ENCODE measurements at places on chromosomes 2 and 18.

DNA sequence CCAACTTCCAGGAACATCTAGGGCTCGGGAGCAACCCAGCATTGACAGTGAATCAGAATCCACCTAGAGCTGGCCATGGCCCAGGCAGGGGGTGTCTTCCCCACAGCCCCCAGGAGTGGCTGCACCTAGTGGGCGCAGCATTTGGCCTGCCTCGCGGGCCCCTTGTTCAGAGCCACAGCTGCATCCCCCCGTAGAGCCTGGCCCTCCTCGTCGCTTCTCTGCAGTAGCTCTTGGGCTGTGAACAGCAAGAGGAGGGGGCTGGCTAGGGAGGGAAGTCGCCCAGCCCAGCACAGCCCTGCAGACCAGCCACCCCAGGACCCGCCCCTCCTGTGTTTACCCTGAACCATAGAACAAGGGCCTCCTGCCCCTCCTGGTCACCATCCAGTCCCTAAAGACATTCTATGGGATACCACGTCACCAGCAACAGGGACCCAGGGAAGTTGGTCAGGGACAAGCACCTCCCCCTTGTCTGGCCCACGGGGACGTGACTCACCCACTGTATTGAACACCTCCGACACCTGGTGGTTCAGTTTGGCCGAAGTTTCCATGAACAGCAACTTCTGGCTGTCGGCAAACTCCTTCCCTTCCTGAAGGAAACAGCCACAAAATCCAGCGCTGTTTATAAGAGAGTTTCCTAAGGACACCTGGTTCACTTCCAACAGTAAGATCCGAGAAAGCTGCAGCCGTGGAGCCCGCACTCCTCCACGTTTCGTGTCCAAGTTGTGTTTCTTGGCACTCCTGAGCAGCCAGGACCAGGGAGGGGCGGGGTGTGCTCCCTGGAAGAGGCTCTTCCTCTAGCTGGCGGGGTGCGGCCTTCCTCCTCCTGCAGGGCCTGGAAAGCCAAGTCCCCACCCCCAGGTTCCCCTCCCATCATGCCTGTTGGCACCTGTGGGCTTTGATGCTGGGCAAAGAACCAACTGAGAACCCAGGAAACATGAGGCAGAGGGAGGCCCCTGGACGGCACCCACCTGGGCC is 8.8 kb downstream of the PRLH start:
- no peak for DNase-seq

DNA sequence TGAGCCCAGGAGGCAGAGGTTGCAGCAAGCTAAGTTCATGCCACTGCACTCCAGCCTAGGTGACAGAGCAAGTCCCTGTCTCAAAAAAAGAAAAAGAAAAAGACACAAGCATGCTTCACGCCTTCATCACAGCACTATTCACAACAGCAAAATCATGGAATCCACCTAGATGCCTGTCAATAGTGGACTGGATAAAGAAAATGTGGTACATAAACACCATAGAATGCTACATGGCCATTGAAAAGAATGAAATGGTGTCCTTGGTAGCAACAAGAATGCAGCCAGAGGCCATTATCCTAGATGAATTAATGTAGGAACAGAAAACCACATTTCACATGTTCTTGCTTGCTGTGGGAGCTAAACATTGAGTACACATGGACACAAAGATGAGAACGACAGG is 392.6 kb downstream of the EIPR1 start:
- DNase-seq, result no peak

DNA sequence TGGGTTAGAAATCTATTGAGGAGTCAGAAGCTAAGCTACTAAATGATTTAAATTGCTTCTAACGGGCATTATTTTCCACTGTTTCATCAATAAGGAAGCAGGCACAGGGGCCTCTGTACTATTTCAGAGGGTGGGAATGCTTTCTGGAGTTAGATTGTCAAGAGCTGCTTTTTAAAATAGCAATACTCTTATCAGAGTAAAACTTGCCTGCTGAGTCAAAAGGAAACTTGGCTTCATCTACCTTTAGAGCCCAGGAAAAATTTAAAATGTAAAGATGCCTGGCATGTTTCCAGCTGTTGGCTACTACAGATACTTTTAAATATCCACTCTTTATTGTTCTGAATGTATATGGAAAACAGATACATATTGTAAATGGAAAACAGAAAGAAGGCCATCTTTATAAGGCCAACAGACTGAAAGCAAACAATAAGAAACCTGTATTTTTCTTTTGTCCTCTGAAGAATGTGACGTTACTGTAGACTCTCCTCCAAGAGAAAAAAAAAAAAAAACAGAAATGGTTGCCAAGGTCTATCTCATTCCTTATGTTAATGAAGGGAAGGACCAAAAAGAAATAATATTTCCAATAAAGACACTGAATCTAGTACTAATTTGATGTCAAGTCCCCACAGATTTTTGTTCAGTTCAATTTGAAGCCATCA is 79.1 kb downstream of the FIGN start:
- DNase-seq, result no peak

DNA sequence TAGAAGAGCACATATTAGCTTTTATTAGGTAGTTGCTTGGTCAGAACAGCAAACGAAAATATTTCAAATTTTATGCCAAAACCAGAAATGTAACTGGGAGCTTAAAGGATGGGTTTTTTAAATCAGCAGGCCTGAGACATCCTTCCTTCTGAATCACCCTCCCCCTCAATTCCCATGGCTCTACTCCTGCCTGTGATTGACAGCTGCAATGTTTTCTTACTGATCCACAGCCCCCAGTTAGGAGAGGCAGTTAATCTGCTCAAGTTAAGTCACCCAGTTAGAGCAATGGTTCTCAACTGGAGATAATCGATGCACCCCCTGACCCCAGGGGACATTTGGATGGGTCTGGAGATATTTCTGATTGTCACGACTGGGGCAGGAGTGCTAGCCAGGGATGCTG is 24.9 kb downstream of the KCTD18 start:
- no peak for DNase-seq

- no peak for DNase-seq
Observed at GRCh38 chr2:220512419-220512818, 885.0 kb downstream of the SLC4A3 start.

- no peak for DNase-seq
Observed at GRCh38 chr18:54774981-54775665, 53.2 kb upstream of the RAB27B start.

GRCh38 chr2:16588565-16588964 is 77.1 kb downstream of the CYRIA start:
- DNase-seq, result no peak

GRCh38 chr2:164522561-164522981 is 98.7 kb downstream of the GRB14 start:
- no peak for DNase-seq

- DNase-seq, result no peak
Observed at GRCh38 chr2:105034170-105034569, 3.7 kb upstream of the MRPS9 start.

DNA sequence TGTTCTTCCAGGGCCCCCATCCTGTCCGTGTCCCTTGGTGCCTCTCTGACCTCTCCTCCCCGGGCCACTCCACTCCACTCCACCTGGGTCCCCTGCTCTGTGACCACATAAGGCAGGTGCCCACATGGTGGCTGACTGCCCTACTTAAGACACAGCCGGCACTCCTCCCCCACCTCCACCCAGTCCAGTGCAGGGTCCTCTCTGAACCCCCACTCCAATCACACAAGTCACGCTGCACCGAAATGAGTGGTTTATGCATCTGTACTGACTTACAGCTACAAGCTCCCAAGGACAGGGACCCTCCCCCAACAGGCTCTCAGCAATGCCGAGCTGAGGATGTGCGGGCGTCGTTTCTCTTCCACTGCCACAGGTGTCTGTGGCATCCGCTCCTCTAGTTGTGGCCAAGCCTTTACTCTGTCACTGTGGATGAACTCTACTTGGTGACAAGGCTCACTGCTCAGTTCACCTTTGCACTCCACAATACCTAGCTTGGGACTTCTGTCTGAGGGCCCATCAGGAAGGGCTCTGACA is 48.3 kb downstream of the TFCP2L1 start:
- DNase-seq, result no peak

GRCh38 chr2:64114912-64115277 is 29.3 kb downstream of the PELI1 start:
- DNase-seq, result no peak

DNA sequence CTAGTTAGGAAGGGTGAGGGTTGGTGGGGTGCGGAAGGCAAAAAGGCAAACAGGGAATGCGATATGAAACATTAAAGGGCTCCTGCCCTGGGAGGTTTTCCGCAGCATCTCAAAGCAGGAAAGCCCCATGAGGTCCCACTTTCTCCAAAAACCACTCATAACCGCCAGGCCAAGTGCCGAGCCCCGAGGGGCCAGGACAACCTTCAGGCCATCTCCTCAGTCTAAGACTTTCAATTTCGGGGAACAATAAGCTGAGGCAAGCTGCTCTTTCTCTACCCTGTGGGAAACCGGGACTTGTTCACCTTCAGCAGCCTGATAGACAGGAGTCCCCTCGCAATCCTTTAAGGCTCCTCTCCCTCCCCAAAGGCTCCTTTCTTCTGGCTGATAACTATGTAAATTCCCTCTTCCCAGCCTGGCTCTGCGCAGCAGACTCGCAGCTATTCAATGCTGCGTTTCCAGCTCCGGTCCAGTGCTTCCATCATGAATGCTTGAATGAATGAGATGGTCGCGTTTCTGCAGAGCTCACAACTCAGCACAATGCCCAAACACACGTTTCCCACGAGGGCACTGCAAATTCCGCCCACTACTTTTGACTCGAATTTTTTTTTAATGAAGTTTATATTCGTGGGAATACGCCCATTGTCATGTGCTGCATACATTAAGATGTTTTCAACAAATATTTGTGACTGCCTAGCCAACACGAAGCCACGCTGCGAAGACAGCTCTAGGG is 1.4 kb downstream of the LAMA1 start:
- no peak for DNase-seq

- no peak for DNase-seq
Observed at GRCh38 chr2:207408086-207408794, 121.5 kb upstream of the CREB1 start.

DNA sequence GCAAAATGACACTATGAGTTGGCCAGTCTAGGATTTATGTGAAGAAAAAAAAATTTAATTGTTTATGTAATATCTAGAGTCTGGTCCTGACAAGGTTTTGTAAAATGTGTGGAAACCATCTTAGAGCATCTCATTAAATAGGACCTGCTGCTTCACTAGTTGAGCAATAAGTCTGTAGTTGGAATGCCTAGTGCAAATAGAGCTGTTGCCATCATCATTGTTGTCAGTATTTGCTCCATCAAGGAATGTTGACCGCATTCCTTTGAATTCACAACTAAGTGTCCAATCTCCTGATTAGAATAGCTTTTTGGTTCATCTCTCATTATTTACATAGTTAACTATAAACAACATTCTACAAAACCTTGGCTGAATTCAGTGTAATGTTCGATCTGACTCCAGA is 32.2 kb upstream of the RPE start:
- no peak for DNase-seq

- no peak for DNase-seq
Observed at GRCh38 chr2:24209389-24210105, 34.7 kb downstream of the FAM228A start.

- no peak for DNase-seq
Observed at GRCh38 chr2:43019025-43019367, 207.4 kb downstream of the ZFP36L2 start.

DNA sequence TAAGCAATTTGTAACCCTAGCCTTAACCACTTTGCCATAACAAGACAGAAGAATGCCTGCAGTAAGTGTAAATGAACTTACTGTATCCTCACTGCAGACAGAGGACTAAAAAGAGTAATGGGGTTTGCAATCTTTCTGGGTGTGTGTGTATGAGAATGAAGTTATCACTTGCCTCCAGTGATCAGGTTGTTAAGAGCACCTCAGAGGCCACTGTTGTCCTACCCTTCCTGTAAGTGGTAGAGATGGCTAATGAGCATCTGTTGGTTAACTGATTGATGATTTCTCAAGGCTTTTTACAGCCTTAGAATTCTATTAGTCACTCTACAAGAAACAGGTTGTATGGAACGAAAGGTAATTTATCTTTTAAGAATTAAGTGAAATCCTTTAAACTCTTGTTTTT is 27.6 kb upstream of the GTF2A1L start:
- DNase-seq, result no peak

DNA sequence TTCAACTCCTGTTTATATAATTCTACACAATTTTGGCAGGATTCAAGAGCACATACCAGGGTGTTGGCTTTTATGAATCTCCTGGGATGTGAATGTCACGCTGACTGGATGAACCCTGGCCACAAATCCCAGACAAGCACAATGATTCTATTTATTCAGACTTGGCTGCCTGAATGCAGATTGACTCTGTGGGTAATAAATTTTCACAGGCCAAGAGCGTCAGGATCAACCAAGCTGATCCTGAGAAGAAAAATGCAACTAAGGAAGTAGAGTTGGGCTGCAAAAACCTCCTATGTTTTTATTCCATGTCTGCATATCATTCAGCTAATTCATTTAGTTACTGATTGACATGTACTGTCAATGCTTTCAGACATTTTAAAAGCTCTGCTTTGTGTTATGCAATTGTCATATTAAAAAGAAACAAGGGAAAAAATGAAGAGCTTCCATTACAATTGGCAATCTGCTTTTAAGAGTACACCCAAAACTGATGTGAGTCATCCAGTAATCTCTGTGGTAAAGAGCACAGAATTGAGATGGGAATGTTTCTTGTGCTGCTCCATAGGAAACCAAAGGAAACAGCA is 173.0 kb upstream of the REV1 start:
- no peak for DNase-seq

DNA sequence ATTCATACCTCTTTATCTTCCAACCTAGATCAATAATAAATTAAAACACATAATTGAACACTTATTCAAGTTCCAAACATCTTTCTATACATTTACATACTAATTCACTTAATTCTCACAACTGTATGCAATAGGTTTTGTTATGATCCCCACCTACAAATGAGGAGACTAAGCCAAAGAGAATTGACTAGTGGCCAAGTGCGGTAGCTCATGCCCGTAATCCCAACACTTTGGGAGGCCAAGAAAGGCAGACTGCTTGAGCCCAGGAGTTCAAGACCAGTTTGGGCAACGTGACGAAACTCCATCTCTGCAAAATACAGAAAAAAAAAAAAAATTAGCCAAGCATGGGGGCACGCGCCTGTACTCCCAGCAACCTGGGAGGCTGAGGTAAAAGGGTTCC is 36.8 kb downstream of the KCNG3 start:
- DNase-seq, result no peak

DNA sequence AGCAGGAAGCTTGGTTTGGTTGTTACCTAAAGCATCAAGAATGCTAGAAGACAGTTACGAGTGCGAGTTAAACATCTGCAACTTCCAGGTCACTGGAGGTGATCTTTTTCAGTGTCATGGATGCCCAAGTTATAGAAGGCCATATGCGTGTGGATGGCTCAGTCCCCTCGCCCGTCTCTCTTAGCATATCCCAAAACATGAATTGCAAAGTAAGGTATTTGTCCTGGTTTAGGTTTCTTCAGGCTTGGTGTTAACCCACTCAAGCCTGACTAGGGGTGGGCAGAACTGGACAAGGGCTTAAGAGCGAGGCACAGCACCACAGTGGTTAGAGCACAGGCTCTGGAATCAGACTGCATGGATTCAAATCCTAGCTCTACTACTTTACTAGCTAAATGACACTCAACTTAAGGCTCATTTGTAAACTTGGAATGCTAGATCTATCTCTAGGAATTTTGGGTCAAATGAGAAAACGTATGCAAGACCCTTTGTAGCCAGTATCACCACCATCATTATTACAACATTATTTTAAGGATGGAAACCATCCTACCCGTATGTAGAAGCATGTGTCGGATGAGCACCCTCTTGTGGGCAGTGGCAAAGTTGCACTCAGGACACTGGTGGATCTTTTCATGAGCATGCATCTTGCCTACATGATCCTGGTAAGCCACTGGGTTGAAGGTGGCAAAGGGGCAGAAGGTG is 11.2 kb downstream of the ZNF142 start:
- no peak for DNase-seq

All from stimulated activated CD4-positive, alpha-beta T cell treated with anti-CD3 and anti-CD28 coated beads, Interleukin-12 subunit alpha, Interleukin-12 subunit beta, amount 100 ng/mL, for 24 hours (primary cell).